ENCODE measurements at places on chromosomes 3 and 15.

DNA sequence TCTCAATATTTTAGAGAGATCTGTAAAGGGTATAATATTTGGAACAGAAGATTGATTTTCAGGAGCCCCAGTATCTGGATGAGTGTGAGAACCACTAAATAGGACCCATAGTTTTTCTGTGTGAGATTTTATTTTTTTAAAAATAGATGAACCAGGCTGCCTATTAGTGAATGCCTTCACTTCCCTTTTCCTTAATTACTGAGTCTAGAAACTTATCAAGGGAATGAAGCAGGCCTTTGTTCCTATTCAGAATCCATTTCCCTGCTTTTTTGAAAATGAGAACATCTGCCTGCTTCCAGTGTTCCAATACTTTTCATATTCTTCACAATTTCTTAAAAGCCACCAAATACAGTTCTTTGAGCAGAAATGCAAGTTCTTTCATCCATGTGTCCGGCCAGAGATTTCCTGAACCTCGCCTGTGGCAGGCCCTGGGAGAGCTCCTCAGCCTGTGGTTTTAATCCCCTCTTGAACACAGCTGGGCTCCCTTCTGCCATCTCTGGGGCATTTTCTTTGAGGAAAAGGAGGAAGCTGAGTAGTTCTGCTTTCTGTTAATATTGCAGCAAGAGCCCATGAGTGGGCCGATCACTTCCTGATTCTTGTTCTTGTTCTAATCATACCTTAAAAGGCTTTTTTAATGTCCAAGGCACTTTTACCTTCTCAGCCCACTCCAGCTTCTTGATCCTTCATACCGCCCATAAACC, 4.7 kb downstream of the EHD4 start:
- peak; percentile 92 for DNase-seq

- DNase-seq: no peak
Observed at GRCh38 chr3:4982773-4983738, 3.8 kb downstream of the BHLHE40 start.

DNA sequence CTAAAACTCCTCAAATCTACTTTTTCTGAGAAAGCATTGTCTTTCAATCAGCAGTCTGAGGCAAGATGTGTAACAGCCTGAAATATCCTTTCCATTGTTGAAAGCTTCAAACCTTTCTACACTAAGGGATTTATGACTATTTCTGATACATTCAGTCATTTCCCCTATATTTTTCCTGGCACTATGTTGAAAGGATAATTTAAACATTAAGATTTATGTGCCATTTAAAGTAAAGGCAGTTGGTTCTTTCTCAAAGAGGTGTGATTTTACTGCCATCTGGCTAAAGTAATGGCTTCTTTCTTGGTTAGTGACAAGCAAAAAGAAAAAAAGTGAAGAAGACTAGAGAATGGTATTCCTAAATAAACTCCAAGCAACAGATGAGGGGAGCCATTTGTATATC, 249.6 kb upstream of the COL8A1 start:
- DNase-seq: no peak

DNA sequence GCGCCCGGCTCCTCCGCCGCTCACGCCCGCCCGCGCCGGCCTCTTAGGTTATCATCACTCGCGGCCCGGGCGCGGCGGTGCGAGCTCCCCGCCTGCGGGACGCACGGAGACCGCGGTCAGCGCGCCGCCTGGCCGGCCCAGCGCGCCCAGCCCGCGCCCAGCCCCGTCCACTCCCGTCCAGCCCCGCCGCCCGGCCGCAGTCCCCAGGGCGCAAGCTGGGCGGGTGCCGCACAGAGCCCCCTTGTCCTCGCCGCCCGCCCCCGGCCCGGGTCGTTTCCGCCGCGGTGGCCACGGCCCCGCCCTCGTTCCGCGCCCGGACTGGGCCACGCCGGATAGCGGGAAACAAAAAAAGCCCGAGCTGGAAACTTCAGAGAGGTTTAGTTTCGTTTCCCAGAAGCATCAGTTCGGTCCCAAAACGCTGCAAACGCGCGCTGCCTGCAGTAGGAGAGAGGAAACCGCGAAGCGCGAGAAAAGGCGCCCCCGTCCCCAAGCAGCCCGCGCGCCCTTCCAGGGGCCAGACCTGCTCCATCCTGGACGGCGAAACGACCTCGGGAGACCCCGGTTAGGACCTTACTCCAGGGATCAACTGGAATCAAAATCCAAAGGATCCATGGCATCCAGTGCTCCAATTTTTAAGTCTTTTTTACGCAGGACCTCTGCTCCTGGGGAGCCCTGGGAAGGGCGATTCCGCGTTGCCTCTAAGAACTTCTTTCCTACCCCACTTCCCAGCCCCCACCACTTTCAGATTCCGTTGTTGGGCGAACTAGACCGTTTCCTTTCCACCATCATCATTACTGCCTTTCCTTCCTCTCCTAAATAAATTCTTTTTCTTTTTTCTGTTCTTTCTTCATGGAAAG, at the start of gene ATP10A:
Gene ATP10A (minus strand): TSS at position 217 of the 857 bp plus-strand sequence. CDS start 231 bp downstream, outside the sequence.
- no peak for DNase-seq

DNA sequence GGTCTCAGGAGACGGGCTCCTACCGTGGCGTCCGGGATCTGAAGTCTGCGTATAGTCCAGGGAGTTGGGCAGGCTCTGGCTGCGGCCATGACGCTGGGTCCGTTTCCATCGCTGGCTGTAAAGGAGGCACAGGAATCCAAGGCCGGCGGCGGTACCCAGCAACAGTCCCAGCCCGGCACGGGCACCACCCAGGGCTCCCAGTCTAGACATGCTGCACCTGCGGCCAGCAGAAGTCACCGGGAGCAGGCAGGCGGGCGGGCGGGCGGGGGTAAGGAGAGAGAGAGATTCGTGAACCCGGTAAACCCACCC, 526 bp downstream of the RMDN3 start:
- DNase-seq: no peak

DNA sequence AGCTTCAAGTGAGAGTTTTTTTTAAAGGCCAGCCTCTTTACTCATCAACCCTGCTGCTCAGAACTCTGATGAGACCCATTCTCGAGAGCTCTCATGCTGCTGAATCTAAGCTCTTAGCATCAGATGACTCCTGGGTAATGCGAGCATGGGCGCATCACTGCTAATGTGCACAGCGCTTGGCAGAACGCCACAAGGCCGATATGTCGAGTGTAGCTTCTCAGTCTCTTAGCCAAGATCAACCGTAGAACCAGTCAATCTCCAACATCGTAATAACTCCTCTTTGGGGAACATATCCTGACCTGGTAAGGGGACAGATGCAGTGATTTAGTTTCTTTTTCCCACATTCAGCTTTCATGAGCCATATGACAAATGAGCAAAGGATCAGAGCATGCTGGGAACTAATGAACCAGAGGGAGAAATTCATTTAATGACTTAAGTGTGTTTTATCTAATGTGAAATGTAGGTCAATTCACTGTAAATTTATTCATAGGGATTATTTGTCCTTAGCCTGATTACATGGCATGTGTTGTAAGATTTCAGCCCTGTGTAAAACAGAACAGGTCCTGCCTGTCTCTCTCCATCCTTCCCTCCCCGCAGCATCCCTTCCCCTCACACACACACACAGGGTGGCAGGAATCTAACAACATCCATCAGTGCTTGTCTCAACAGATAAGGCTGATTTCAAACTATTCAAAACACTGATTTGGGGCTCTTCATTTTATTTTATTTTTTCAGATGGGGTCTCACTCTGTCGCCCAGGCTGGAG, 195.4 kb upstream of the C2CD4B start:
- DNase-seq: no peak

- DNase-seq: peak; percentile 46
Observed at GRCh38 chr3:150503402-150504099, 42.7 kb downstream of the SERP1 start.

DNA sequence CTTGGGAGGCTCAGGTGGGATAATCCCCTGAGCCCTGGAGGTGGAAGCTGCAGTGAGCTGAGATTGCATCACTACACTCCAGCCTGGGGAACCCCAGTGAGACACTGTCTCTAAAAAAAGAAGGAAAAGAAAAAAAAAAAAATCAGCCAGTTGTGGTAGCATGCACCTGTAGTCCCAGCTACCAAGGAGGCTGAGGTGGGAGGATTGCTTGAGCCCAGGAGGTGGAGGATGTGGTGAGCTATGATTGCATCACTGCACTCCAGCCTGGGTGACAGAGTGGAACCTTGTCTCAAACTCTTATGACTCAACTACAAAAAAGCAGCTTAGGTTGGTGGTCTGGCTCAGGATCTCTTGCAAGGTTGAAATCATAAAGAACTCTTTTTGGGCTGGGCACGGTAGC, 19.3 kb upstream of the GPX1 start:
- DNase-seq: peak; percentile 56

DNA sequence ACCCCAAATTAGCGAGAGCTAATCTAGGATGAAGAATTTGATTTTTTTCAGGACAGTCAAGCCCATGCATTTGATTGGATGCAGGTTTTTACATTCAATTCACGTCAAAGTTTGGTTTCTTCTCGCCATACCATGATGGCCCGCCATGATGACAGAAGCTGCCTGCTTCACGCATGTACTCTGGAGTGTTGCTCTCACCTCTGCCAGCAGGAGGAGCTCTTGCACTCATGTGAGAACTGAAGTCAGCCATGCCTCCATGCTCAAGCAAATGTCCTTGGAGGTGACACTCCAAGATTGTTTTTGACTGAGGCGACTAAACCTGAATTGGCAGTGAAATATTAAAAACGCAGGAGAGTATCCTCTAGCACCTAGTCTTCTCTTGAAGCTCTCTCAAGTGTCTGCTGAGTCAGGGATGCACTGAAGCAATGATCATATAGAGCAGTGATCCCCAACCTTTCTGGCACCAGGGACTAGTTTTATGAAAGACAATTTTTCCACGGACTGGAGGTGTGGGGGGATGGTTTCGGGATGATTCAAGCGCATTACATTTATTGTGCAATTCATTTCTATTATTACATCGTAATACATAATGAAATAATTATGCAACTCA, 120.9 kb downstream of the SAMMSON start:
- peak; percentile 94 for DNase-seq
